Lung (tissue), 17 donors: ENCODE measurements at places on chromosomes 16 and 17.
A peak's percentile ranks its signal among the peaks of the same experiment; 100 is the strongest.

- DNase-seq, result no peak
- H3K36me3 ChIP-seq, result no peaks in the 10 kb centered on the region
- no peak overlapping the region for H3K27ac ChIP-seq
- no peaks in the 10 kb centered on the region for H3K4me1 ChIP-seq
Measured at GRCh38 chr16:78461496-78462287, 362.2 kb downstream of the WWOX start.

GRCh38 chr17:63497708-63498483 is 21.0 kb downstream of the ACE start:
- H3K36me3 ChIP-seq, result no peaks in the 10 kb centered on the region
- peaks cover 4% of the 10 kb centered on the region for H3K27me3 ChIP-seq
- no peak overlapping the region for H3K4me3 ChIP-seq
- H3K27ac ChIP-seq, result peak overlapping the region; percentile 61
- peak; percentile 58 for DNase-seq
- peaks cover 3% of the 10 kb centered on the region for H3K4me1 ChIP-seq

DNA sequence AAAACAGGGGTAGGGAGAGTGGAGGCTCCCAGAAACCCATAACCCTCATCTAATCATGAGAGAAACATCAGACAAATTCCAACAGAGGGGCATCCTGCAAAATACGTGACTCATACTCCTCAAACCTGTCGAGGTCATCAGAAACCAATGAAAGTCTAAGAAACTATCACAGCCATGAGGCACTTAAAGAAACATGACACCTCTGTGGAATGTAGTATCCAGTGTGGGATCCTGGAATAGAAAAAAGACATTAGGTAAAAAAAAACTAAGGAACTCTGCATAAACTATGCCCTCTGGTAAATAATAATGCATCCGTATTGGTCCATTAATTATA is 16.4 kb downstream of the CDH5 start:
- H3K27me3 ChIP-seq, result no peaks in the 10 kb centered on the region
- no peak overlapping the region for H3K27ac ChIP-seq
- H3K4me3 ChIP-seq, result no peak overlapping the region

GRCh38 chr16:88301886-88302285 is 80.9 kb upstream of the ZNF469 start:
- H3K27me3 ChIP-seq, result peaks cover 2% of the 10 kb centered on the region
- H3K4me1 ChIP-seq, result peaks cover 17% of the 10 kb centered on the region
- H3K27ac ChIP-seq, result no peak overlapping the region
- no peak for DNase-seq
- no peak overlapping the region for H3K4me3 ChIP-seq

GRCh38 chr16:8572919-8573724 is 17.2 kb downstream of the TMEM114 start:
- no peak for DNase-seq
- H3K4me1 ChIP-seq, result no peaks in the 10 kb centered on the region
- H3K27ac ChIP-seq, result no peak overlapping the region
- peaks cover 27% of the 10 kb centered on the region for H3K27me3 ChIP-seq
- H3K4me3 ChIP-seq, result no peak overlapping the region
- H3K36me3 ChIP-seq, result no peaks in the 10 kb centered on the region

DNA sequence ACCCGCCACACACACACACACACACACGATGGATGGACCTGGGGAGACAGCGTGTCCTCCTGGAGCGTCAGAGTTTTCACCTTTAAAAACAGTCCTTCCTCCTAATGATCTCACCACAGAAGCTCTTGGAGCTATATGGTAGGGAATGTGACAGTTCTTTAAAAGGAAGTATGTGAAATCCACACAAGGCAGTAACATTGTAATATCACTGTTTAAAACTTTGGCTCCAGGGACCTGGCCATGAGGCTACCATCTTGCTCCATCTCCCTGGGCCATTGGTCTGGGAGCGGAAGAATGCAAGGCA is 302.4 kb downstream of the SOX9 start:
- no peak overlapping the region for H3K27ac ChIP-seq
- DNase-seq, result no peak
- H3K4me3 ChIP-seq, result no peak overlapping the region

DNA sequence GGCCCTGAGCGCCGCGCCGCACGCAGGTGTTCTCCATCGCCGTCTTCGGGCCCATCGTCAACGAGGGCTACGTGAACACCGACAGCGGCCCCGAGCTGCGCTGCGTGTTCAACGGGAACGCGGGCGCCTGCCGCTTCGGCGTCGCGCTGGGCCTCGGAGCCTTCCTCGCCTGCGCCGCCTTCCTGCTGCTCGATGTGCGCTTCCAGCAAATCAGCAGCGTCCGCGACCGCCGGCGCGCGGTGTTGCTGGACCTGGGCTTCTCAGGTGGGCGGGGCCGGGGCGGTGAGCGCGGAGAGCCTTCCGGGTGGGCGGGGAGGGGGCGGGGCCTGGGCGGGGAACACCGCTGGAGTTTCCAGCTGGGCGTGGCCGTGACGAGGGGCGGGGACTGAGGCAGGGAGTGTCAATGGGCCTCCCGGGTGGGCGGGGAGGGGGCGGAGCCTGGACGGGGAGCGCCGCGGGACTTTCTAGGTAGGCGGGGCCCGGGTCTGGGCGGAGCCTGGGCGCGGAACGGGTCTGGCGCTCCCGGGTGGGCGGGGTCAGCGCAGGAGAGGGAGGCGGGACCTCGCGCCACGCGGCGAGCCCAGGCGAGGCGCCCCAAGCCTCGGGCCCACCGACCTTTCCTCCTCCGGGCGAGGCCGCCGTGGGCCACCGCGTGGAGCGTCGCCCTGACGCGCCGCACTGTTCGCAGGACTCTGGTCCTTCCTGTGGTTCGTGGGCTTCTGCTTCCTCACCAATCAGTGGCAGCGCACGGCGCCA is 2.4 kb downstream of the SYNGR3 start:
- peak overlapping the region; percentile 52 for H3K27ac ChIP-seq
- DNase-seq, result peak; percentile 83
- no peaks in the 10 kb centered on the region for H3K36me3 ChIP-seq
- H3K27me3 ChIP-seq, result no peaks in the 10 kb centered on the region
- H3K4me3 ChIP-seq, result peak overlapping the region; percentile 10
- H3K4me1 ChIP-seq, result peaks cover 7% of the 10 kb centered on the region

DNA sequence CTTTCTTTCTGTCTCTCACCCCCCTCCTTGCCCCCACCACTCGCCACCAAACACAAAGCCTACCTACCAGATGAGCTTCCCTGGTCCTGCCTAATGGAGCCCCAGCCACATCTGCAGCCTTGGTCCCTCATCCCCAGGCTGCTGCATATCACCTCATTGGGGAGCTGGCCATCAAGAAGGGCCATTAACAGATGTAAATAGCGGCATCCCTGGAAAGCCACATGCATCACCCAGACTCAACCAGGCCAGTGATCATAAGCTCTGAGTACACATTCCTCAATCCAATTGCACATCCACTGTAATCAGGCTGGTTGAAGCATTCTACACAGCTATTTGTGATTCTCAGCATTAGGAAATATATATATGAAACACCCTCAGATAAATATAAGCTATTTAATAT is 211.7 kb upstream of the C17orf78 start:
- H3K4me1 ChIP-seq, result no peaks in the 10 kb centered on the region
- peaks cover 12% of the 10 kb centered on the region for H3K36me3 ChIP-seq
- no peak overlapping the region for H3K4me3 ChIP-seq
- DNase-seq, result no peak
- no peak overlapping the region for H3K27ac ChIP-seq
- no peaks in the 10 kb centered on the region for H3K27me3 ChIP-seq

DNA sequence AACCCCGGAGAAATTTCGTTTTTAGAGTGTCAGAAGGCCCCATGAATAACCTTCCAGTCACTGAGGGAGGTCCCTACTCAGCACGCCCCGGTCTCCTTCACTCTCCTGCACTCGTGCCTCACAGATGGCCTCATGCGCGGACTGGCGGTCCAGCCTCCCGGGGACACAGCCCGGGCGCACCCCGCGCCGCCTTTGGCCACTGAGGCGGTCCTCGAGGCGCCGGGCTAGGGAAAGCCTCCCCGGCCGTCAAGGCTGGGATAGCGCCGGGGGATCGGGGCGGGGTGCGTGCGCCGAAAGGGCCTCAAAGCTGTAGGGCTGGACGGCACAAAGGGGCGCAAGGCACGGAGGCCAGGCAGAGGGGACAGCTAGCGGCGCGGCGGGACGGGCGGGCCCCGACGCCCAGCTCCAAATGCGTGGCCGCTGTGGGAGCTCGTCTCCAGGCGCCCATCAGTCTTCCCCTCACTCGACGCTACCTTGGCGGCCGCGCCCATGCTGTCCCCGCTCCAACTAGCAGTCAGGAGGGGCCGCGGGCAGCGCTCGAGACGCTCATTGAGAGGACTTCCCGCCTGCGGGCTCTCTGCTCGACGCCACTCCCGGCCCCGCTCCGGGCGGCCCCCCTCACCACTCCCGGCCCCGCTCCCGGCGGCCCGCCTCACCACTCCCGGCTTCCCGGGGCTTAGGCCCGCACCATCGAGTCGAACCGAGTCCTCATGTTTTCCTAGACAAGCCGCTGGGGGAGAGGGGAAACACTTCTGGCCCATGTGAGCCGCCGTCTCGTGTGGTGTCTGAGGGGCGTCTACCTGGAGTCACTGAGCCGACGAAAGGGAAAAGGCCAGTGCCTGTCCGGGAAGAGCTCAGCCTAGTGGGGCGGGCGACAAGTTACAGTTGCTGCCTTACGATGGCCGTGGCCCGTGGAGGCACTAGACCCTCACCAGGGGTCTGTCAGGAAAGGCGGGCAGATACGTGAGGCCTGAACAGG is at the start of gene USP6:
USP6 (plus strand) TSS at position 360 of the 979 bp plus-strand sequence. CDS start 14,336 bp downstream, outside the sequence.
- no peak within 1 kb of the TSS for H3K27ac ChIP-seq
- no peaks in the 10 kb centered on the region for H3K36me3 ChIP-seq
- no peak within 1 kb of the TSS for H3K4me3 ChIP-seq
- peaks cover 27% of the 10 kb centered on the region for H3K27me3 ChIP-seq
- peaks cover 3% of the 10 kb centered on the region for H3K4me1 ChIP-seq

GRCh38 chr17:38789185-38789584 is 10.2 kb downstream of the PIP4K2B start:
- no peaks in the 10 kb centered on the region for H3K27me3 ChIP-seq
- peaks cover 12% of the 10 kb centered on the region for H3K36me3 ChIP-seq
- no peak overlapping the region for H3K4me3 ChIP-seq
- DNase-seq, result no peak

GRCh38 chr17:32307658-32308057 is 34.3 kb downstream of the C17orf75 start:
- H3K4me3 ChIP-seq, result no peak overlapping the region
- H3K27ac ChIP-seq, result no peak overlapping the region
- peak; percentile 39 for DNase-seq
- no peaks in the 10 kb centered on the region for H3K27me3 ChIP-seq
- no peaks in the 10 kb centered on the region for H3K36me3 ChIP-seq

- peaks cover 16% of the 10 kb centered on the region for H3K27me3 ChIP-seq
- H3K27ac ChIP-seq, result no peak overlapping the region
- no peak for DNase-seq
- no peaks in the 10 kb centered on the region for H3K36me3 ChIP-seq
- no peak overlapping the region for H3K4me3 ChIP-seq
Measured at GRCh38 chr17:76841776-76842405, 26.3 kb upstream of the MGAT5B start.

GRCh38 chr16:7456211-7456610 is 123.6 kb downstream of the RBFOX1 start:
- no peak overlapping the region for H3K27ac ChIP-seq
- no peaks in the 10 kb centered on the region for H3K36me3 ChIP-seq
- H3K4me1 ChIP-seq, result no peaks in the 10 kb centered on the region
- H3K4me3 ChIP-seq, result no peak overlapping the region
- DNase-seq, result no peak
- peaks cover 3% of the 10 kb centered on the region for H3K27me3 ChIP-seq
